Spinal cord (tissue), 10 donors: ENCODE measurements at places on chromosomes 6 and 20. TPM values are rescaled to one million over a fixed set of nuclear protein-coding genes. Genes with fewer than 3 reads are reported as not detected.

DNA sequence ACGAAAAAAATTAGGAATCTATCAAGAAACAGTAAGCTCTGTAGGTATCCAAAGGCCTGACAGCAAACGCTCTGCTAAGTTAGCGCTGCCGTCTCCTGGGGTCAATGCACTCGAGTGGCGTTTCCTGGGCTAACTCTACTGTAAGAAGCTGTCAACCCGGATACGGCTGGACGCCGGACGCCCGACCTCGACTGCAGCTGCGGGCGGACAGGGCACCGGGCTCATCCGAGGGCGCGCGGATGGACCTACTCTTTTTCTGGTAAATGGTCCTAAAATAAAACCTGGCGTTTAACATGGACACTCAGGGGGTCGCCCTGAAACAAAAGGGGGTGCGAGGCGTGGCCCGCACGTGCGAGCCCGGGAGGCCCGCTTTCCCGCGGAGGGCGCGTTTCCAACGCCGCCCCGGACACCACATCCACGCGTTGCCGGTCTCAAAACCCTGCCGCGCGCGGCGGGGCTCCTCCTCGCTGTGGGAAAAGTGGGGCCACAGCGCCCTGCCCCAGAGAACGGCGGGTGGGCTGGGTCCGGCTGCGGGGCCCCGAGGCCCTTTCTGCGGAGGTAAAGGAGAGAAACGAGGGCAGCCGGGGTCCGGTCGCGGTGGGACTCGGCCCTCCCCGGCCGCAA lies 537 bp downstream of the TCP1 start:
- no peak for DNase-seq

The UBE2C gene
- 7.1 TPM for total RNA-seq

The BANF2 gene
- total RNA-seq = not detected

The CLPSL2 gene
- total RNA-seq = not detected

The TREM2 gene
- 21.0 TPM for total RNA-seq

DNA sequence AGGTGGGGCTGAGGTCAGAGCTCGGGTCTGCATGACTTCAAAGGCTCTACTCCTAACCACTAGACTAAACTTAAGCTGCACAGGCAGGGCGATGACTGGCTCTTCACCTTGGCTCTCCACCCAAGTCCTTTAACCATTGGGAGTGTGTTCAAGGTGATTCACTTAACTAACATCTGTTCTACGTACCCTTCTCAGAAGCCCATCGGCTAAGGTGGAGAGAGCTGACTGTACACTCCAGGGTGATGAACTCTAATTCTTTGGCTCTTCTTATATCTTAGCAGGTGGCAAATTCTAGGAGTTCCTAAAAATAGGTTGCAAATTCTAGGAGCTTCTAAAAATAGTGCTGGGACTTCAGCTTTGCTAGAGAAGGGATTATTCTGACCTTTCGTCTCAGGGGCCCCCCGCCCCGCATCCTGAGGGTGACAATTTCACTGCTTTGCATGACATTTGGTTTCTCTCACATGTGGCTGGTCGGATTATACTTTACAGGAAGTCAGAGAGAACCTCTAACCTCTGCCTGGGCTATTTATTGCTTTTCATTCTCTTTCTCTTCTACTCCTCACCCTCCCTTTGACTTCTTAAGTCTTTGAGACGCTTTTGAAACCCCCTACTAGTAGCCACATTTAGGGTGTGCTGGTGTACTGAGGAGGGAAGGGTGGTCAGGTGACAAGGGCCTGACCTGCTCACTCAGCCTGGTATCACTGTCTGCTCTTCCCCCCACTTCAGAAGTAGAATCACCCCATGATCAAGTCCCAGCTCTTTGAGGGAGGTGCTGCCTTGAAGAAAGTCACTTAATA lies 55.5 kb downstream of the PRDM1 start:
- no peak for DNase-seq

The SSTR4 gene
- total RNA-seq = 0.33 TPM

The ARFGEF3 gene
- total RNA-seq = 9.8 TPM

DNA sequence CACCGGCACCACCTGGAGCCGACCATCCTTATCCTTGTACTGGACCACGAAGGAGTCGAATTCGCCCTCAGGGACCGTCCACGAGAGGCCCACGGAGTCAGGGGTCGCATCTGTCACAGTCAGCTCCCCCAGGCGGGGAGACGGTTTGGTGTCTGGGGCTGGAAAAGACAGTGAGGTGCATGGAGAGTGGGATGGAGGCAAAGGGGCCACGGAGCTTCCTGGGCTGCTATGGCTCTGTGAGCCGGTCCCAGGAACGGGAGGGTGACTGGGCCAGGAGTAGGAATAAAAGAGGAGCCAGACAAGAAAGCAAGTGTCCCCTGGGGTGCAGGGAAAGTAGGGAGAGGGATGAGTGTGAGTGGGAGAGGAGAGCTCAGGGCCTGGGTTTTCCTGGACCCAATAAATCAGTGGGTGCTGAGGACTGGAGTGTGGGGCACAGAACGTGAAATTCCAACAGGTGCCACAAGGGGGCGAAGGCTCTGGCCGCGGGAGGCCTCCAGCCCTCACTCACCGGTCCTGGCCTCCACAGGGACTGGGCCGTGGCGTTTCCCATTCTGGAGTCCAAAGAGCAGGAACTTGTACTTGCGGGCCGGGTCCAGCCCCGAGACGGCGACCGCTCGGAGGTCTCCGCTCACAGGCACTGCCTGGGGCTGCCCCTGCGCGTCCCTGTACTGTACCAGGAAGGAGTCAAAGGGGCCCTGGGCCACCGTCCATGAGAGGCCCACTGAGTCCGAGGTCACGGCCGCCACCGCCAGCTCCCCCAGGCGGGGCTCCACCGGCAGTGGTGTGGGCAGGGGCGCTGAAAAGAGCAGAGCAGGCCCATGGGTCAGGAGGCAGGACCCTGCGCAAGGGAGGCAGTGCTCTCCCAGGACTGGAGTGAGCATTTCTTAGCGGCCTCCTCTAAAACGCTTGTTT lies 9.9 kb downstream of the CYP21A2 start:
- DNase-seq = peak; percentile 54

The RGS17 gene
- total RNA-seq = 8.9 TPM

DNA sequence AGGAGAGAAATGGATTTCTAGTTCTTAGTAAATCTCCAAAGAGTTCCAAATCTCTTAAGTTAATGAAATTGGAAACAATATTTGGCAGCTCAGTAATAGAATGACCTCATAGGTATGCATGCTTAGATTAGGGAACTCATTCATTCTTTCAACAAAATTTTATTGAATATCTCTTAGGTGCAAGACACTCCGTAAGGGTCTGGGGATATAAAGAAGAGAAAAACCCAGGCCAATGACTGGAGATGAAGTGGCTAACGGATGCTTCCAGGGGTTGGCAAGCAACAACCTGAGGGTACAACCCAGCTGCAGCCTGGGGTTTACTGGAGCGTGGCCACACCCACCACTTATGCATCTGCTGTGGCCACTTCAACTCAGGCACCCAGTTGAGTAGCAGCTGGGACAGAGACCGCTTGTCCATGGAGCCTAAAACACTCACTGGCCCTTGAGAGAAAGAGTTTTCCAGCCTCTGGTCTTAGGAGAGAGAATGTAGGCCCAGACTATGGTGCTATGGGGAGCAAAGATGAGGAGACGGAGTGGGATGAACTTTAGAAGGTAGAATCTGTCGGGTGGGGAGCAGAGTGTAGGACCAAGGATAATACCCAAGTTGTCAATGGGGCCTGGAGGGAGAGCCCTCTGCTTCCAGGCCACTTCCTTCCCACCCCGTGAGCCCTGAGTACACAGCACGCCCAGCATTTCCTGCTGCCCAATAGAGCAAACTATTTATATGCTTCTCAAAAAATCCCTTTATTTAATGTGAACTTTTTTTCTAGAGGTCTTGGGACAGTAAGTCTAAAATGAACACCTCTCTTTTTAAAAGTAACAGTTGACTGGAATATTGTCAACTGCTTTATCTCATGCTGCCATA lies 46.8 kb upstream of the PXDC1 start:
- DNase-seq = no peak

- DNase-seq = no peak
Measured at GRCh38 chr6:3788408-3789017, 37.0 kb upstream of the PXDC1 start.

GRCh38 chr6:104943781-104944180 lies 13.1 kb upstream of the LIN28B start:
- DNase-seq = no peak

The SLC13A3 gene
- 303 TPM for total RNA-seq

The PROKR2 gene
- 3.2 TPM for total RNA-seq

DNA sequence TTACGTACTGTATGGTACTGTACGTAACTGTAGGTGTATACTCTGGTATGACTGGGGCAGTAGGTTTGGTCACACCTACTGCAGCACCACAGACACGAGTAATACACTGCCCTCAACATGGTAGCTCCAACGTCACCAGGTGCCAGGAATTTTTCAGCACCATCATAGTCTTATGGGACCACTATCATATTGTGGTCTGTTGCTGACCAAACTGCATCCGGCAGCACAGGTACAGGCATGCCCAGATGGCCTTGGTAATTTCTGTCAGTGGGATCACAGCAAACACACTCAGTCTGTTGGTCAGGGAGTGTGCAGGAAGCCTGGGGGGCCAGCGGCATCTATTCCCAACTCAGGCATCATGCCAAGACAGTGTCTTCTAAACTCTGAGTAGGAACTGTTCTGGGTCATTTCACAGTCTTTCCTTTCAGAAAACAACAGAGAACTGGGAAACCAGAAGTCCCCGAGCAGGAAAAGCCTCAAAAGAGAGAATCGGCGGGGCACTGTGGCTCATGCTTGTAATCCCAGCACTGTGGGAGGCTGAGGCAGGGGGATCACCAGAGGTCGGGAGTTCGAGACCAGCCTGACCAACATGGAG lies 5.8 kb downstream of the YTHDF1 start:
- DNase-seq = no peak

DNA sequence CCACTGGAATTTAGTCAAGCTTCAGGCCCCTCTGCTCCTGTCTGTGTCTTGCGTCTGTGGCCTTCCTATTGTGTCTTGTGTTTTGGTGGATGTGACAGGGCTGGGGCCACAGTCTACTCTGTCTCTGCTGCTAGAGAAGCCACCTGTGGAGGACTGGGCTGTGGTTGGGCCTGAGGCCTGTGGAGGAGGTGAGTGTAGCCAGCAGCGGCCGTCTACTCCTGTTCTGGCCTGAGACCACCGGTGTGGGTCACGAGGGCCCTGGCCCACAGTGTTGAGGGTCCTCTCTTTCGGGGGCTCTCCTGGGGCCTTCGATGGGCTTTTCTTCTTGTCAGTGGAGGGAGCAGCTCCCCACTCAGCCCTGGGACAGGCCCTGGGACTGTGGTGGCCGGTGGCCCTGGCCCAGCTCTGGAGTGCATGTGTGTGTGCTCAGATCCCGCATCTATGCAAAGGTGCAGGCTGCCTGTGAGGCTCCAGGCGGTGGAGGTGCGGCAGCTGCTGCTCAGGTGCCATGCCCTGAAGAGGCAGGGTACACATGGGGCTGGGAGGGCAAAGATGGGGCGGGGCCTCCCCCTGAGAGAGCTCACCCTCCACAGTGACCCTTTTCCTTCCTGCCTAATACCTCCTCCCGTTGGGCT lies 20.8 kb downstream of the SDCBP2 start:
- no peak for DNase-seq

The ASIP gene
- 3.5 TPM for total RNA-seq

- peak; percentile 26 for DNase-seq
Measured at GRCh38 chr20:12660918-12661317, 347.9 kb upstream of the SPTLC3 start.

DNA sequence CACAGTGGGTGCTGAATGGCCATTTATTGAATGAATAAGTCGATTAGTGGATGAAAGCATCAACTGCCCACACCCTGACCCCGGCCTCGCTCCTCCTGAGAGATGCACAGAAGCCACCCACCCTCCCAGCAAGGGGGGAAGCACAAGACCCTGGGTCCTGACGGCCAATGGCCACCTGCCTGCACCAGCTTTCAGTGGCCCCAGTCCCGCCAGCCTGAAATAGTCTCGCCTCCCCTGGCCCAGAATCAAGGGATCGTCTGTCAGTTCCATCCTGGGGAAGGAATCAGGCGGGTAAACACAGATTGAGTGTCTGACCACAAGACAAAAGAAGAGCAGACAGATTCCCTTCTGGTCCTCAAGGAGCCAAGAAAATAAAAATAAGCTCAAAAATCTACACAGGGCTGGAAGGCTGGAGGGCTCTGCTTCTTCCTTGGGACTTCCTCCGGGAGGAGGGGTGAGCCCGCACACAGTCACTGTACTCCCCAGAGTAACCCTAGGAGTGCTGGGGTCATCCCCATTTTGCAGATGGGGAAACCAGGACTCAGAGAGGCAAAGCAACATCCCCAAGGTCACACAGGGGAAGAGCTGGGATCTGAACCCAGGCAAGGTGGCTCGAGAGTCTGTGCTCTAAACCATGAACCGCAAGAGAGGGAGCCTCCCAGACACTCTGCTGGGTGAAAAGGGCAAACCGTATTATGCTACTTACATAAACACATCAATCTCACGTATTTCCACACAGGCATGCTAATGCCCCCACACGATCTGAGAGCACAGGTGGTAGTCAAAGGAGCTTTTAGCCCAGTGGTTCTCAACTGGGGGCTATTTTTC lies 7.8 kb downstream of the PREX1 start:
- DNase-seq = no peak

DNA sequence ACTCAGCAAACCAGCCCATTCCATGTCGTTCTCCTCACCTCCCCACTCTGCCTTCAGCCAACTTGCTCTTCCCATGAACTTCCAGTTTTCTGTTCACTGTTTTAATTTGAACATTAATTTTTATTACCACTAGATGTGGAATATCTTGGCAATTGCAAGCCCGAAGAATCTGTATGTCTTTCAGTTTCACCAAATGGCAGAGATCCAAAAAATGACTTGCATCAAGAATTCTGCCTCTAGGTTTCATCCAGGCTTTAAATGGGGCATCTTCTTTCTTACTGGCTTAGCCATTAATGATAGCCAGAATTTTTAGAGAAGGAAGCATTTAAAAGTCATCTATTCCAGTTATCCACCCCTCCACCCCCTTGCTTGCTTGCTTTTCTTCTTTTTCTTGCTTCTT lies 39.0 kb downstream of the CAP2 start:
- no peak for DNase-seq

The VWA7 gene
- total RNA-seq = 1.8 TPM

The TINAG gene
- not detected for total RNA-seq

The SGK2 gene
- total RNA-seq = 20.7 TPM

- peak; percentile 87 for DNase-seq
Measured at GRCh38 chr6:39934131-39934757, at the start of gene MOCS1. Gene MOCS1 (minus strand): TSS chr6:39934462. CDS start chr6:39934417, 45 bp downstream.

DNA sequence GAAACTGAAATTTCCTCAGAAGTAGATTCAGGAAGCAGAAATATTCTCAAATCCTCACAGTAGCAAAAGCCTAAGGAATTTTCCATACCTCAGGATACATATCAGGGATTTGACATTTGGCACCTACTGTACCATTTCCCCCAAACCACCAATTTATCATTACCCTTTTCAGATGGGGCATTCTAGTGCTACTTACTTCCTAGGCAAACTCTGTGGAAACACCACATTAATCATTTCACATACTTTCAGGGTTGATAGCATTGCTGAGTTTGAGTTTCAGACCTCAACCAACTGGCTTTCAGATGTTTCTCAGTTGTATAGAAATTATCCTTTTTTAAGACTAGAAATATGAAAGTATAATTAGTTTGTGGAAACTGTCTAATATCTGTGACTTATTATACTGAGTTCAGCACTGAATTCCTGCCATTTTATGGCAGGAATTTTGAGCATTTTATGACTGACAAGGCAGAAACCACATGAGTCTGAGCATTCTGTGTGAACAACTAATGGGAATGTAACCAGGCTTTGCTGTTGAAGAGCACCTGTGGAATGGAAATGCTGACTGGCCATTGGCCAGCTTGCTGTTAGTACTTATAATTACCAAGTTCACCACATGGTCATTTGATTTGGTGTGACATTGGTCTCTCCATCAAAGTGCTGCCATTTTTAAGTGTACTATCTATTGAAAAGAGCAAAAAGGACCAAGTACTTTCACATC lies 35.1 kb upstream of the IRAK1BP1 start:
- no peak for DNase-seq

The DDR1 gene
- 143 TPM for total RNA-seq
